ENCODE measurements at places on chromosomes 1 and 21.

GRCh38 chr1:39544327-39544726 lies 32.3 kb downstream of the PABPC4 start:
- peak; percentile 33 for DNase-seq

DNA sequence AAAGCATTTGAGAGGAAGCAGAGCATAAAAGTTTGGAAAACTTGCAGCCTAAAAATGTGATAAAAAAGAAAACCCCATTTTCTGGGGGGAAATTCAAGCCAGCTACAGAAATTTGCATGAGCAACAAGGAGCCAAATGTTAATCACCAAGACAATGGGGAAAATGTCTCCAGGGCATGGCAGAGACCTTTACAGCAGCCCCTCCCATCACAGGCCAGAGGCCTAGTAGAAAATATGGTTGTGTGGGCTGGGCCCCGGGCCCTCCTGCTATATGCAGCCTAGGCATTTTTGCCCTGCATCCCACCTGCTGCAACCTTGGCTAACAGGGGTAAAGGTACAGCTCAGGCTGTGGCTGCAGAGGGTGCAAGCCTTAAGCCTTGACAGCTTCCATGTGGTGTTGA lies 299.6 kb upstream of the NCAM2 start:
- no peak for DNase-seq

DNA sequence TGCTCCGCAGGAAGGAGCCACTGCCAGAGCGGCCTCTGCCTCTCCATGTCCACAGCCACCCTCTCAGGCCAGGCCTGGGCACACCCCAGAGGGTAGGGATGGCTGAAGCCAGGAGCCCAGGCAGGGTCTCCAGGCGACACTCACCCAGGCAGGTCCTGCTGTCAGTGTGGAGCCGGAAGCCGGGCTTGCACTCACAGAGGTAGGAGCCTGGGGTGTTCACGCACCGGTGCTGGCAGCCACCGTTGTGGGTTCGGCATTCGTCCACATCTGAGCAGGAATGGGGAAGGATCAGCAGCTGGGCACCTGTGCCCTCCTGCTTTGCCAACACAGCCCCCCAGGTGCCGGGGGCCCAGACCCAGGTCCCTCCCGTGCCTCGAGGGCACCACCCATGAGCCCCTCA lies 69.5 kb downstream of the ARHGEF16 start:
- no peak for DNase-seq

DNA sequence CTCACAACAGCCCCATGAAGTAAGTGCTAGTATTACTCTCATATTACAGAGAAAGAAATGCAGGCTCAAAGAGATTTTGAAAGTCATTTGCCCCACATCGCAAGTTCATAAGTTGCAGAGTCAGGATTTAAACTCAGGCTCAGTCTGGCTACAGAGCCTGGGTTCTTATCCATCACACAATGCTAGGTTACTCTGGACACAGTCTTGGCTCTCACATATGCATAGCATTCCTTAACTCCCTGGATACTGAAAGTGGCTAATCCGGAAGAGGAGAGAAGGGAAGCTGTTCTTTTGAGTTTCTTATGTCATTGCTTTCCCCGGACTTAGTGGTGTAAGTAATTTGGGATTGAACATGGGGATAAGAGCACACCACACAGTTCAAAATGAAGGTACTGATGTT lies 357.4 kb upstream of the PLXNA2 start:
- DNase-seq, result no peak

DNA sequence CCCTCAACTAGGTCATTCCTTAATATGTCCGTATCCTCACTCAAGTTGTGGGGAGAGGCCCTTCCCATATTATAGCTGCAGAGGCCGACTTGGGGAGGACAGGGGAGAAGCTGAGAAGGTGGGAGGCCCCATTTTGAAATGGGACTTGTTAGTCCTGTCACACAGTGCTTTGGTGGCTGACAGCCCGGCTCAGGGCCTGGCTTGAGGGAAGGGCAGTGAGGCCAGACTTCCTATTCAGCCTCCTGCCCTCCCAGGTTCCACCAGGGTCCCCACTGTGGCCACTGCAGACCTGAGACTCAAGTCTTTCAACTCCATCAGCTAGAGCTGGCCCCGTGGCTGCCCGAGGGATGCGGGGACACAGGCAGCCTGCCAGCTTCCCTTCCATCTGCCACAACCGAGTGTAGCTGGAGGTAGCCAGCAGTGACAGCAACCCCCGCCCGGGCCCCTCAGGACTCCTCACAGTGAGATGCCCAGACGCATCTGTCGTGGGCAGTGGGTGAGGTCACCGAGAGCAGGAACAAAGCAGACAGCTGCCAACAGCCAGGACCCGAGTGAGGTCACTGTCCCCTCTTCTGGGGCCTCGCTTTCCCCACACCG lies 36.9 kb downstream of the SIM2 start:
- no peak for DNase-seq

DNA sequence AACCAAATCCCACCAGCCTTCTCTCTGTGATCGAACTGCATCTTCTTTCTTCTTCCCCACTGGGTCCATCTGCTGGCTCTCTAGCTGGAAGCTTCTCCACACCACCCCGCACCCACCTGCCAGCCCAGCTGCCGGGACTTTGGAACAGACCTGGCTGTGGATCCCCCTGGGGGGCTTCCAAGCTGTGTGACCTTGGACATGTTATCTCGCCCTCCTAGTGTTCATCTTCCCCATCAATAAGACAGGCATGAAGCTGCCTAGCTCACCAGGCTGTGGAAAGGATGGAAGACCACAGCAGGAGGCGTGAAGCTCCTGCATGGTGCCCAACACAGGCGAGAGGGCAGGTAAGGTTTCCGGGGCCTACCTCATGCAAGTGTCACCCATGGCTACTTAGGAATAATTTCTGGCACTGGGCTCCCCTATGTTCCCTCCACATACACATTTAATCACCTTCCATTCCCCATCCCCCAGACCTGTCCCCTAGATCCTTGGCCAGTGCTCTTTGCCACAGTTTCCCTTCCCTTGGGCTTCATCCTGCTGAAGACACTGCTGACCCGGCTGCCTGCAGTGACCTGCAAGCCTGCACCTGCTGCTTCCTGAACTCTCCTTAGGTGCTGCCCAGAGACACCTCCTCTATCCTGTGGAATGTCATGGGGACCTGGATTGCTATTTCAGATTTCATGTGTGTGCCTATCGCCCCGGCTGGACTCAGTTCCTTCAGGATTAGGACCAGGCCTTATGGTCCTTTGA lies 13.2 kb upstream of the C2CD2 start:
- no peak for DNase-seq

DNA sequence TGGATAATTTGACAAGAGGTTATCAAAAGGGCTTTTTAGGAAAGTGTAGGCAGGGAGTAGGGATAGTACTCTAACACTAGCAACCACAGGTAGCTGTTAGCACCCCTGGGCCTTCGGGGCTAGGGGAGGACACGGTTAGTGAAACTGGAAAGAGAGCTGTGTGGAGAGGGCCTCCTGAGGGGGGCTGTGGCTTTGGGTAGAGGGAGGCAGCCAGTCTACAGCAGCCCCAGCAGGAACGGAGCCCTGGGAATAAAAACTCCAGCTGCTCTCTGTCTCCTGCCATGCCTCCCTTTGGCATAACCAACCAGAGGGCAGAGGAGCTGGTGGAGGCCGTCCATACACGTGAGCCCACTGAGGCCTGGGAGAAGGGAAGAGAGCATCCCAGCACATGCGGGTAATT lies 223.2 kb downstream of the FOXD2 start:
- DNase-seq, result no peak

GRCh38 chr1:39829791-39830533 lies 41.3 kb upstream of the BMP8B start:
- no peak for DNase-seq

GRCh38 chr21:31923756-31924155 lies 50.9 kb downstream of the HUNK start:
- DNase-seq, result no peak

GRCh38 chr1:25098717-25099116 lies 133.6 kb downstream of the SYF2 start:
- DNase-seq, result no peak

- DNase-seq, result peak; percentile 38
These were observed 113.5 kb upstream of the ZNF678 start for GRCh38 chr1:227449741-227450441.

GRCh38 chr1:85404408-85404807 lies 60.6 kb downstream of the DDAH1 start:
- no peak for DNase-seq

DNA sequence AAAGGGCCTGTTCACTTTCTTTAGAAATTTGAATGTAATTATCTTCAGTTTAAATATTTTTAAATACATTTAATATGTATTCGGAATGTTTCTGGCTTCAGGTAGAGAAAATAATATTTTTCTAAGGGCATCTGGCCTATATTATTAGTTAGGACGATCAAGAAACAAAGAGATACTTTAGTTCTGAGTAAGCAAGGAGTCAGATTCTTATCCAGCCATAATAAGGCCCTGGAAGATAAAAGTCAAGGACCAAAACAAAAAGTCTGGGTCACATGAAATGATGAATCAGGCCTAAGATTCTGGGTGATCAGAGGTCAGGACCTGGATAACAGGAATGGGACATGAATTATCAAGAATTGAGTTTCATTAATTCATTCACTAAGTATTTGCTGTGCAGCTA lies 6.3 kb downstream of the PHC2 start:
- DNase-seq, result no peak

- peak; percentile 6 for DNase-seq
These were observed 88.5 kb downstream of the TTLL7 start for GRCh38 chr1:83910461-83910860.

- no peak for DNase-seq
These were observed 25.5 kb upstream of the ITPKB start for GRCh38 chr1:226764533-226764932.

DNA sequence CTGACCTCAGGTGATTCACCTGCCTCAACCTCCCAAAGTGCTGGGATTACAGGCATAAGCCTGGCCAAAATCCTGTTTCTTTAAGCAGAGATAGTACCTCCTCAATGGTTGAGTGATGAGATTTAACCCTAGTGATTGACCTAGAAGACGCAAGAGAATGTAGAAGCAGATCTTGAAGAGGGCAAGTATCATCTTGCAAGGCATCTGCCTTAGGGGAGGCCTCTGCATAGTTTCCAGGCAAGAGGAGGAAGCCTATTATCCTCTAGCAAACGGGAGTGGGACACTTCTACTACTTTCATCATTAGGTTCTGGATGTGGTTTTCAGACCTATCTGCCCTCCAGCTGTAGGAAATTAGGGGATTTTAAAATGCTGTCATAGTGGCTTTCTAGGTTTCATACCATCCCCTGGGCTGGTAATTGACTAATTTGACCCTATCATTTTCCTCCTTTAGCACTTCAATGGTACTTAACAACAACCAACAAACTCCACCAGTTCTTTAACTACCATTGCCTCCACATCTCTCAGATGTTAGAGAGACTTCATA lies 10.0 kb upstream of the TRIM62 start:
- no peak for DNase-seq

DNA sequence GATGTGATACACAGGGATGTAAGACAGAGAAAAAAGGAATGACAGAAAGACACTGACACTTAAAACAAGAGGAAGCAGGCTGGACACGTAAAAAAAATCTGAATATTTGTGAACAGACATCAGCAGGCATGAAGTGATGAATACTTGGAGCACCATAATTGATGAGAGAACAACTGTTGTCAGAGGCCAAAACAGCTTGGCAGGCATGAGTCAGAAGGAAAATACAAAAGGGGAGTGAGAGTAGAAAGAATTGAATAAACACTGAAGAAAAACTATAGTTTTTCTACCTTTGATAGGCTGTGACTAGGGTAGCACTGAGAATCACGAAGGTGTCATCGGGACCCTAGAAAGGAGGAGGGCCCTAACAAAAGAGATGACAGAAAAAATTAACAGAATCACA lies 21.6 kb upstream of the GUCA2A start:
- DNase-seq, result no peak

DNA sequence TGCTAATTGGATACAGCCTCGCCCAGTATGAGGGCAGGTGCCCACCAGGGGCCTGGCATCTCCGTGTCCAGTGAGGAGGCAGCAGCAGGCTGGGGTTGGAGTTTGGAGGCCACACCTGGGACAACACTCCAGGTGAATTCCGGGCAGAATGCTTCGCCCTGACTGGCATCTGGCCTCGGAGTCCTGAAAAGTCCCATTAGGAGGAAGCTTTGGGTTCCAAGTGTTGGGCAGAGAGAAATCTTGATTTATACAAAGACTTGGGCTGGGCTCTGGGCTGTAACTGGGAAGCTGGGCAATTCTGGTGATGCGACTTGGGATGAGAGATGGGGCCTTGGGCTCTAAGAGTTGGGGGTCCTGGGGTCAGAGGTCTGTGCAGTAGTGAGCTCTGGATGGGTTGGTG lies 48.1 kb upstream of the CSF3R start:
- DNase-seq, result no peak

DNA sequence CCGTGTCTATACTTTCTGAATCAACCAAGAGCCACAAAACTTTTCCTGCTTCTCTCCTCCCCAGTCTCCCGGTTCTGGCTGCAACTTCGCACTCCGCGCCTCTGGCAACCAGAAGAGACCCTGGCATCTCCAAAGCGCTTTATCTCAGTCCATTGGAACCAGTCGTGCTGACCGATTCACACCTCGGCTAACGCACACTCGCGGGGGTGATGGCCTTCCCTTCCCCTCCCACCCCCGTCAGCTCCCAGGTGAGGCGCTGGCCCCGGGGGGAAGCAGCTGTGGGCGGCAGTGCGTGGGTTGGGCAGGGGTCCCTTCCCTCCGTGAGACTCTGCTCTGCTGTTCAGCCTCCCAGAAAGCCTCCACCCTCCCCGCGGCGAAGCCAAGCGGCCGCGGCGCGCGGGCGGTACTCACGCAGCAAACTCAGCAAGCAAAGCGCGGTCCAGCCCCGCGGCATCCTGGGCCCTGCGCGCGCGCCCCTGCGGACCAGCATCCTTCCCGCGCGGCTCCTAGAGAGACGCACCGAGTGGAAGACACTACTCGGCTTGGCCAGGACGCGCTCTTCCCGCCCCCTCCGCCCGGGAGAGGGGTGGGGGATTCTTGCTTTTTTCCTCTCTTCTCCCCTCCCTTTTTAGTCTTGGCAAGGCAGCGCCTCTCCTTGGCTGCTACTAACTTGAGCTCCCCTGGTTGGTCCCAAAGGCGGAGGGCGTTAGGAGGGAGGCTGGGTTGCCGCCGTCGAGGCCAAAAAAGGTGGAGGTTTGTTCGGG lies at the start of gene CD34:
Gene CD34 (minus strand): TSS at position 535 of the 764 bp plus-strand sequence. CDS start 45 bp downstream, at position 490.
- DNase-seq, result peak; percentile 77

DNA sequence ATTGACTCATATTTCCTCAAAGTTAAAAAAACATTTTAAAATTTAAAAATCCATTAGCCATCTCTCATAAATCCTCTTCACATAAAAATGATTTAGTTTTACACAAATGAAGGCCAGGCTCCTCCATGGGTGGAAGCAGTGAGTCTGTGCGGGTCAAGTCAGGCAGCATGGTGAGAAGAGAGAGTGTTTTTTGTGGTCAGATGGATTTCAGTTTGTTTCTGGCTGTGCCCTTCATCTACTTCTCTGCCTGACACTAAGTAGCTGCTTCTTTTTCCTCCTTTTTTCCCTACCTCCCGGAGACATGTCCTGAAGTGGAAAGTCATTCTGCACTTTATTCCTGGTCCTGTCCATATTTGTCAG lies 10.3 kb downstream of the PLA2G4A start:
- peak; percentile 59 for DNase-seq
